ENCODE measurements at places on chromosomes 11 and 22.
A peak's percentile ranks its signal among the peaks of the same experiment; 100 is the strongest.

DNA sequence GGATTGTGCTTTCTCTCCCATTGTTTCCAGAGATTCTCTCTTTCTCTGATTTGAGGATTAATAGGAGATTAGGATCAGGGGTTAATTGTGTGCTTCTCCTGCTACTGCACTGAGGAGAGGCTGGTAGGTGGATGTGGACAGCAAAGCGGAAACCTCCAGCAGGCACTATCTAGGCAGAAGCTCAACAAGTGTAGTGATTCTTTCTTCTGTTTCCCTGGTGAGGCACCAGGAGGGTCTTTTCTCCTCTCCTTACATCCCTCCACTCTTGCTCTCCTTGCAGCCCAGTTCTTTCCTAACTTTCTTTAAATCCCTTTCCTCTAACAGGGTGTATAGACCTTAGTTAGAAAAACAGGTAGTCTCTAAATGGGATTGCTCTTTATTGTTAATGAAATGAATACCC, 1.9 kb upstream of the ZBTB16 start:
- DNase-seq, result no peak

- no peak for DNase-seq
These were observed 23.5 kb upstream of the P2RY2 start for GRCh38 chr11:73194593-73194992.

- DNase-seq, result no peak
These were observed 710.9 kb upstream of the FAT3 start for GRCh38 chr11:91513734-91514133.

- DNase-seq, result no peak
These were observed 57.9 kb downstream of the NECTIN1 start for GRCh38 chr11:119671051-119671450.

DNA sequence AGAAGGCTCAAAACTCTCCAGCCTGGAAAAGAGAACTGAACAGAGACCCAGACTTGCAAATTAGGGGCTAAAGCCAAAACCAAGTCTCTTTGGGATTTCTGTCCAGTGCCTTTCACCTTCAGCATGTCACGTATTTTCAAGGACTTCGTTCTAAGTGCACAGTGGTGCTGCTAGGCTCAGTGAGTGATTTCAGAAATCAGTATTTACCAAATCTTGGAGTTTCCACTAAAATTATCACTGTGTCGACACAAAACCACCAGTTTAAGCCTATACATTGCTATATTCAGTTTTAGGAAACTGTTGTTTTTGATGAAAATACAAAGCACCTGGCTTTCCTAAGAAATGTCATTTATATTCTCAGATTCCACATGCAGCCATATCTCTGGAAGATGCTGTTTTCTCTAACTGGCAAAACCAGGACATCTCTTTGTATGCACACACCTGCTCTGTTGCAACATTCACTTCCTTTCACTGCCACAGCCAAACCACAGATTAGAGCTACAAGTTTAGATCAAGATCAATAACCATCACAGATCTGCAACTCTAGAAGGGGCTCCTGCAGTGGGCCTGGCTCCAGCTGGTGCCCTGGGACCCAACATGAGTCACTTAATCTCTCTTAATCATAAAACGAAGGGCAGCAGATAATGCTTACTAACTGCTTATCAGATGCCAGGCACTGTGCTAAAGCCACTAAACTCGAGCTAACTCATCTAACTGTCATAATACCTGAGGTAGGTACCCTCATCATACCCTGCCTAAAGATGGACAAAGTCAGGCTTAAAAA, 22.3 kb downstream of the SMCO4 start:
- peak; percentile 12 for DNase-seq

DNA sequence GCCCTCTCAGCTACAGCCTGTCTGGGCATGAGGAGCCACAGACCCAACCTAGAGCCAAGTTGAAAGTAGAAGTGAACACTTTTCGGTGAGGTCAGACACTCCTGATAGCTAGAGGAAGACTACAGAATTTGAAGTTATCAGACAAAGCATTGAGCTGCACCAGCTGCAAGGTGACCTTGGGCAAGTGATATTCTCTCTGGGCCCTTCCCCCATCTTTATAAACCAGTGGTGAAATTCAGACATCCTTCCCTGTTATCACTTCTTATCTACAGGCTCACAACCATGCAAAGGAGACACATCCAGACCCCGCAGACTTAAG, 8.0 kb upstream of the PMM1 start:
- DNase-seq, result peak; percentile 80

DNA sequence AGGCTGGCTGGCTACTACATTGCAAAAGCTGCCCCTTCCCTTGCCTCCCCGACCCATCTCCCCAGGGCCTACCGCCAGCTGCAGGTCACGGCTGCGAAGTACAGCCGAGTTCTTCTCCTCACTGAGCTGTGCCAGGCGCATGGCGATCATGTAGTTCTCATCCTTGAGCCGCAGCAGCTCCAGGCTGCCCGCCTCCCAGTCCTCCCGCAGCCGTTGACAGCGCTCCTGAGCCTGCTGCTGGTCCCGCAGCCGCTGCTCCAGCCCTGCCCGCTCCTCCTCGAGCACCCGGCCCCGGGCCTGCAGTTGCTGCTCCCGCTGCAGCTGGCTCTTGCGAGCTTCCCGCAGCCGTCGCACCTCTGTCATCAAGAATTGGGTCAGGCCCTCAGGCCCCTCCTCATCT, 3.3 kb downstream of the CARD10 start:
- DNase-seq, result no peak

Data from erythroblast (primary cell).